Stimulated activated effector memory CD8-positive, alpha-beta T cell treated with anti-CD3 and anti-CD28 coated beads, Interleukin-12 subunit alpha, Interleukin-12 subunit beta, amount 100 ng/mL, for 72 hours (primary cell): ENCODE measurements at places on chromosomes 4 and X.

DNA sequence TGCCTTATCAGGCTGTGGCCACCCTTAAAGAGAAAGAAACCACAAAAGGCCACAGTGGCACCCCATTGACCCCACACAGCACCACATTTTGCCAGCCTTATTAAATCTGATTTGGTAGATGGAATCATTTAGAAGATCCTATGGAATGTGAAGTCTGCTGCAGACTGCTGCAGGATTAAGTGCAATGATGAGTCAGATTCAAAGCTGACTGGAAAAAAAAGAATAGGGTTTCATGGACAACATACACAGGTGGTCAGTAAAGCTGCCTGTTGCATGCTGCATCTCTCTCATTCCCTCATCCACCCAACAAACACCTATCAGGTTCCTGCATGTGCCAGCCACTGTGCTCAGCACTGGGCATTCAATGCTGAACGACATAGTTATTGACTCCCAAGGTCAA lies 56.6 kb downstream of the CHST7 start:
- DNase-seq: no peak

GRCh38 chr4:184215709-184216328 lies 1.9 kb downstream of the ENPP6 start:
- no peak for DNase-seq

- no peak for DNase-seq
Observed at GRCh38 chr4:96691521-96691920, 851.6 kb downstream of the PDHA2 start.

DNA sequence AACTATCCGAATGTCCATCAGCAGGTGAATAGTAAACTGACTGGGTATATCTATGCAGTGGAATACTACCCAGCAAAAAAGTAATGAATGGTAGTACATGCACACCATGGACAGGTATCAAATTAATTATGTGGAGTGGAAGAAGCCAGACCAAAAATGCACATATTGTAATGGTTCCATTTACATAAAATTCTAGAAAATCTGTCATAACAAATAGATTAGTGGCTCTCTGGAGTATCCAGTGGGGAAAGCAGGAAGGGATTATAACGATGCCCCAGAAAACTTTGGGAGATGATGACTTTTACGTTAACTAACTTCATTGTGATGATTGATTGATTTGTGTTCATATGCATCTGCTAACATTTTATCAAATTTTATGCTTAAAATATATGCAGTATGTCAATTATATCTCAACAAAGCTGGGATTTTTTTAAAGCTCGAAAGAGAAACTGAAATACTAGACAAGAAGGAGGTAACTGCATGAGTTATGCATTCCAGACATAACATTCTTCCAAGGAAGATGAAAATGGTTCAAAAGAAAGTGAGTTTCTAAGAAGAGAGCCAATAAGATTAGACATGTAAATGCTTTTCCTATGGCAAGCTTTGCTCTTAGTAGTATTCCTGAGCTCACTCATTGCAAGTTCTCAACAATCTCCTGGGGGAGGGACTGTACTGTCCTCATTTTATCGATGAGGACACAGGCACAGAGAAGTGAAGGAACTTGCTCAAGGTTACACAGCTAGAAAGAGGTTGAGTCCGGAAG lies 58.6 kb upstream of the MSX1 start:
- no peak for DNase-seq

- DNase-seq: no peak
Observed at GRCh38 chr4:116520886-116521285, 564.5 kb downstream of the TRAM1L1 start.

DNA sequence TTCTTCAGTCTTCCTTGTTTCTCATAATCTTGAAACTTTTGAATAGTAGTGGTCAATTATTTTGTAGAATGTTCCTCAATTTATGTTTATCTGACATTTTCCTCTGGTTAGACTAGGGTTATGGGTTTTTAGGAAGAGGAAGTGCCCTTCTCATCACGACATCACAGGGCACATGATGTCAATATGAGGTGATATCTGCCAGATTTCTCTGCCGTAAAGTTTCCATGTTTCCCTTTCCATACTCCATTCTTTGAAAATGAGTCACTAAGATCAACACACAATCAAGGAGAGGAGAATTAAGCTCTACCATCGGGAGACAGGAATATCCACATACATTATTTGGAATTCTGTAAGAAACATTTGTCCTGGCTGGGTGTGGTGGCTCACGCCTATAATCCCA lies 28.4 kb downstream of the RP2 start:
- DNase-seq: no peak

GRCh38 chr4:183599284-183599683 lies 59.7 kb downstream of the RWDD4 start:
- no peak for DNase-seq

DNA sequence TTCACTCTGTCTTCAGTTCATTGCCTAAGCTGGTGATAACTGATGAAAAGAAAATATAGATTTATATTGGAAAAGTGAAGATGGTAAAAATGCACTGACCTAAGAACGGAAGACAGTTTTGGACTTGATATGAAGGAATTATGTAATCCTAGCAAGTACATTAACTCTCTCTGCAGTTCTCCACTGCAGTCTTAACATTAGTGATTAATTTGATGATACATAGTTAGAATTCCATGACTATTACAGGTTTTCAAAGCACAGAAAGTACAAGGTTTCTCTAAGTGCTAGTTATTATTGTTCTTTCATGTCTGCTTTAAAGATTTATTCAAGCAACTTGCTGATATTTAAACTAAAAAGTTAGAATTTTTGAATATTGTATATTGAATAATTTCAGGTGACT lies 1591.7 kb upstream of the ADGRL3 start:
- DNase-seq: no peak

- DNase-seq: no peak
Observed at GRCh38 chr4:47053485-47053884, 22.1 kb downstream of the GABRB1 start.

DNA sequence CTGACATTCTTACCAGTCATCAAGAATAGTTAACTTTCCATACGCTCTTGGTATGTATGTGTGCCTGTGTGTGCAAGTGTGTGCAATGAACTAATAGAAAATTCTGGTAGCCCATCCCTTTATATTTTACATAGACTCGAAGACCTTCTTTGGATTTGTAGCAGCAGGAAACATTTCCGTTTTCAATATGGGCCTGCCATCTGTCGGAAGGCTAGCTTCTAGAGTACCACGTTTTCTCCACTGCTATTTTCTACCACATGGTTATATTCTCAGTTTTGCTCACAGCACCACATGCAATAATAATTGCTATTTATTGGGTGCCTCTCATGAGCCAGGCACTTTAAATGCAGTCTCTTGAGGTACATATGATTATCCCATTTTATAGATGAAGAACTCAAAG lies 47.9 kb upstream of the PTCHD1 start:
- no peak for DNase-seq

DNA sequence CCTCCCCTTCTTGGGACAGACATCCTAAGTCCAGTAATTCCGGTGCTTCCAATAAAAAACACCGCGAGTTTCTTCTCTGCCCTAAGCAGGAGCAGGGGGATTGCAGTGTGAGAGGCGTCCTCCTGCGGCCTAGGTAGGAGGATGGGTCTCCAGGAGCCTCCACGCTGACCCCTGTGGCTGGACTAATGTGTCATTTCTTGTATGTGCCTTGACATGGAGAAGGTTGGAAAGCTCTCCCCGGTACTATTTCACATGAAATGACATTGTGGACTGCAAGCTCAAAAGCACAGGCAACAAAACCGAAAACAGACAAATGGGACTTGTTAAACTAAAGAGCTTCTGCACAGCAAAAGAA lies 66.6 kb upstream of the ENPP6 start:
- DNase-seq: no peak

GRCh38 chr4:98634061-98634460 lies 24.4 kb downstream of the TSPAN5 start:
- DNase-seq: no peak

GRCh38 chr4:17726911-17727310 lies 54.5 kb downstream of the FAM184B start:
- DNase-seq: no peak

- DNase-seq: no peak
Observed at GRCh38 chrX:138345801-138346200, 365.7 kb downstream of the FGF13 start.

GRCh38 chrX:53882331-53882730 lies 161.9 kb downstream of the PHF8 start:
- no peak for DNase-seq

DNA sequence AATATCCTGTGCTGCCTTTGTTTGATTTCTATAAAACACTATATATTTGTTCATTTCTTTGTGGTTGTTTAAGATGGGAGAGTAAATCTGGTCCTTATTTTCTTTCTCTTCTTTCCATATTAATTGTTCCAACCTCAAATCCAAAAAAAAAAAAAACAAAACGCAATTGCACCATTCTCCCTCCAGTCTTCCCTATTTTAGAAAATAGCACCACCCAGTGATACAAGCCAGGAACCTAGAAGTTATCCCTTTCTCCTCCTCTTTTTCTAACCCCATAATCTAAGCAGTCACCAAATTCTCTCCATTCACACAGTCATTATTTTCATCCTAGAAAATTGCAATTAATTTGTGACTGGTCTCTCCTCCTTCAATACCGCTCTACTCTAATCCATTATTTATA lies 107.8 kb downstream of the GABRA3 start:
- no peak for DNase-seq

DNA sequence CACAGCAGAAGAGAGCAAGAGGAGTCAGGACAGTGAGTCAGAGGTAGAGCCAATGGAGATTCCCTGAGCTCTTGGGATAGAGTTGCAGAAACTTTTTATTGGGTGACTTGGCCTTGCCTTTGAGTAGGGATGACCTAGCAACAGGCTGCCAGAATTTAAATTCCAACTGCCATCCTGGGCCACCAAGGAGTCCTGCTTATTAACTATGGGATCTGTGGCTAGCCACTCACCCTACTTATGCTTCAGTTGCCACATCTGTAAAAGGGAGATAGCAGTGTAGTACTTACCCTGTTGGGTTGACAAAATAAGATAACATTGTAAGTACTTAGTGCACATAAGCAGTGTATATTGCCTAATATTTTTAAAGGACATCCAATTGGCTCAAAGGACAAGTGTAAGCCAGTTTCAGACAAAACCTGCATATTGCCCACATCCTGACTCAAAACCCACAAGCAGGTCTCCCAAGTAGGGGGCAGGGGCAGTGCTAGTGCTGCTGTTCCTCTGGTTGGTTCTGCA lies 43.5 kb upstream of the TMEM164 start:
- DNase-seq: no peak

- no peak for DNase-seq
Observed at GRCh38 chrX:154426916-154427770, 1.3 kb upstream of the ATP6AP1 start.

- DNase-seq: no peak
Observed at GRCh38 chr4:8192748-8193738, 6.0 kb upstream of the SH3TC1 start.

DNA sequence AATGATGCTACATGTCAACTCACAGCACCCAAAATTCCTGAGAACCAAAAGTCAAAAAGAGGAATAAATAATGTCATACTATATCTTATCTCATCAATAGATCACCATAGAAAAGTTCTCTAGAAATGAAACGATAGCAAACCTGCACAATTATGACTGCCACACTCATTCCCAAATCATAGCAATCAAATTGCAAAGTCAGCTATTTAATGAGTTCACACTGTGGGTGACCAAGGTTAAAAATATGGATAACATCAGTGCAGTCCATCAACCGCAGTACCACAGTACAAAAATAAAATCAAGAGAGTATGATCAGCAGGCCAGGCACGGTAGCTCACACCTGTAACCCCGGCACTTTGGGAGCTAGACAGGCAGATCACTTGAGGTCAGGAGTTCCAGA lies 62.3 kb downstream of the ATRX start:
- no peak for DNase-seq

GRCh38 chrX:49947781-49948180 lies 25.4 kb downstream of the CLCN5 start:
- DNase-seq: no peak

DNA sequence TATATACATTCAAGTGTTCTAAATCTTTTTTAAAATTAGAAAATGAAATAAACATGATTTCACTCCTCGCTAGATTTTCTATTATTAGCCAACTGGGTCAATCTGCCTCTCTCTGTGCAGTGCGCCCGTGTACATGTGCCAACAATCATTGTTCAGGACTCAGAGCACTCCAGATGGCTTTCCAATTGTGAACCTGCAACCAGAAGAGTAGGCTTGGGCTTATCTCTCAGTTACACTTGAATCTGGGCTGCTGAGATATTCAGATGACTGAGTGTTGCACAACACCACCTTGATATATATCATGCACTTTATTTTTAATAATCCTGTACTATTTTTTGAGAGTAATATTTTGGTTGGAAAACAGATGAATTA lies 184.0 kb upstream of the FSTL5 start:
- DNase-seq: no peak

DNA sequence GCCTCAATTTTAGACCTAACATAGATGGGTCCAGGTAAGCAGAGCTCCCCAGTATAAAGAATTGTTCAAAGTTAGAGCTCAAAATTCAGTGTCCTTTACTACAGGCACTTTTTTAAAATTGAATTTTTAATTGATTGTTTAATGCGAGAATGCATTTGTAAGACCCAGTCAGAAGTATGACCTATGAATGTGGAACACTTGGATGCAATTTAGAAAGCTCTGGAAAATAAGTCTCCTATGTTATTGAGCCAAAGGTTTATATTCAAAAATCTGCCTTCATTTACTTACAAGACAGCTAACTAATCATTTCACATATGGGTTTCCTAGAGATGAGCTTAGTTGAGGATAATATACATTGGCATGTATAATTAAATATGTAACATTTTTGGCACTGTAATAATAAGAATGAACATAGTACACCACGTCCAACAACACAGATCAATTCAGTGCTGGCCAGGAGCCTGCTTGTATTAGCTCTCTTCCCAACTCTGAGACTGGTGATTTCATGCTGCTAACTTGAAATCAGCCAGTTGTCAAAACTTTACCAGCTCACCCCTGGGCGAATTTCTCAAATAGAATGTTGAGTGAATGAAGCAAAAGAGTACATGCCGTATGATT lies 197.2 kb upstream of the NPY2R start:
- DNase-seq: no peak

- no peak for DNase-seq
Observed at GRCh38 chrX:130909469-130910136, 6.6 kb upstream of the ENOX2 start.

DNA sequence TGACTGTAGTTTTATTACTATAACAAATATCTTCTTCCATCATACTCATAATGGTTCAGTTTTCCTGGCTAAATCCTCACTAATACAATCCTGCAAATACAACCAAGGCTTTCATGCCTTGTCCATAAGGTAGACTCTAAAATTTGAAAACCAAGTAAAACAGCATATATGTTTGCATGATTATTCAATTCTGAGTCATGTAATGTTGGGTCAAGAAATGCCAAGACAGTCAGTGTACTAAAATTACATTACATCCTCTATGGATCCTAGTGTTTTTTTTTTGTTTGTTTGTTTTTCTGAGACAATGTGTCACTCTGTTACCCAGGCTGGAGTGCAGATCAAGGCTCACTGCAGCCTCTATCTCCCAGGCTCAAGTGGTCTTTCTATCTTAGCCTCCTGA lies 38.6 kb upstream of the TEX13D start:
- DNase-seq: no peak

DNA sequence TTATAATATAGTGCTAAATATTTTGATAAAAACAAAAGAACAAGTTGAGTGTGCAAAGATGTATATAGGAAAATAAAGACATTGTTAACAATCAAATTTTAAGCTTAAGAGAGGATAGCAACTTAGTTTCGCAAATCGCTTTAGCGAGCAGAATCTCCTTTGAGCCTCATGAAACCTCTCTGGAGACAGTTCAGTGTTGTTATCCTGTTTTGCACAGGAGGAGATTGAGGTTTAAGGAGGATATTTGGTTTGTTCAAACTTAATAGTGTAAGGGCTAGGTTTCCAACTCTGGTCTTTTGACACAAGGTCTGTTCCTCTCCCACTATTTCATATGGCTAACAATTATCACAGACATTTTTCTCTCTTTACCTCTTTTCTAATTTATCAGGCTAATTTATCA lies 1848.5 kb upstream of the TENM3 start:
- DNase-seq: no peak
